ENCODE measurements at places on chromosomes 5 and 9. TPM values are rescaled to one million over a fixed set of nuclear protein-coding genes. Genes with fewer than 3 reads are reported as not detected.

SH3TC2 gene
- total RNA-seq = 6.2 TPM

HARS2 gene
- 48.5 TPM for total RNA-seq

FABP6 gene
- not detected for total RNA-seq

FOXD4L5 gene
- 0.52 TPM for total RNA-seq

CARD9 gene
- total RNA-seq = 0.69 TPM

ADGRD2 gene
- not detected for total RNA-seq

PALM2AKAP2 gene
- total RNA-seq = 9.1 TPM

All from MCF 10A (cell line).